Spleen (tissue), 13 donors: ENCODE measurements at places on chromosomes 6 and 20. TPM values are rescaled to one million over a fixed set of nuclear protein-coding genes. Genes with fewer than 3 reads are reported as not detected.

Gene PRICKLE4
- 20.8 TPM for total RNA-seq

Gene TASP1
- 16.4 TPM for total RNA-seq

DNA sequence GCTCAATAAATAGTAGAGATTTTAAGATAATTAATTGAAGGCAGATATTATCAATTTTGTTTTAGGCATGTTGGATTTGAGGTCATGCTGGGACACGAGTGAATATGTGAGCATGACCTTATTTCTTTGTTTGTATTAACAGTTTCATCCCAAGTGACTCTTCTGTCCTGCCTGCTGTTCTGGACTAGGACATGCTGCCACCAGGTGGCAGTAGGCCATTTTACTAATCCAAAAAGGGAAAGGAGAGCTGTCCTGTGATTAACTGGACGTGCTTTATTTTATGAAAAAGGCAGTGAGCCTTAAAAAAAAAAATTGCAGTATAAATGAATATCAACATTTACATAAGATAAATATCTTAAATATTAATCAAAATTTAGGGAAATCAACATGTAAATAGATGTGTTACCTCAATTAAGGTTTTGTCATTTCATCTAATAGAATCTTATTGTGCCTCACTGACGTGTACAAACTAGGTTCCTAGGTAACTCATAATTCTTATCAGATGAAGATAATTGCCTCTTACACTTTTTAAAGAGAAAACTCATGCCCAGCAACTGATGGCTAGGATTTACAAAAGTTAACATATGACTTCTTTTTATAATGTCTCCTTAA, 49.8 kb downstream of the FRK start:
- H3K27me3 ChIP-seq: no peaks in the 10 kb centered on the region
- no peaks in the 10 kb centered on the region for H3K36me3 ChIP-seq
- no peak overlapping the region for H3K4me3 ChIP-seq

- DNase-seq: no peak
- no peak overlapping the region for H3K4me3 ChIP-seq
- peaks cover 23% of the 10 kb centered on the region for H3K4me1 ChIP-seq
Observed at GRCh38 chr6:683742-684440, 9.0 kb downstream of the EXOC2 start.

DNA sequence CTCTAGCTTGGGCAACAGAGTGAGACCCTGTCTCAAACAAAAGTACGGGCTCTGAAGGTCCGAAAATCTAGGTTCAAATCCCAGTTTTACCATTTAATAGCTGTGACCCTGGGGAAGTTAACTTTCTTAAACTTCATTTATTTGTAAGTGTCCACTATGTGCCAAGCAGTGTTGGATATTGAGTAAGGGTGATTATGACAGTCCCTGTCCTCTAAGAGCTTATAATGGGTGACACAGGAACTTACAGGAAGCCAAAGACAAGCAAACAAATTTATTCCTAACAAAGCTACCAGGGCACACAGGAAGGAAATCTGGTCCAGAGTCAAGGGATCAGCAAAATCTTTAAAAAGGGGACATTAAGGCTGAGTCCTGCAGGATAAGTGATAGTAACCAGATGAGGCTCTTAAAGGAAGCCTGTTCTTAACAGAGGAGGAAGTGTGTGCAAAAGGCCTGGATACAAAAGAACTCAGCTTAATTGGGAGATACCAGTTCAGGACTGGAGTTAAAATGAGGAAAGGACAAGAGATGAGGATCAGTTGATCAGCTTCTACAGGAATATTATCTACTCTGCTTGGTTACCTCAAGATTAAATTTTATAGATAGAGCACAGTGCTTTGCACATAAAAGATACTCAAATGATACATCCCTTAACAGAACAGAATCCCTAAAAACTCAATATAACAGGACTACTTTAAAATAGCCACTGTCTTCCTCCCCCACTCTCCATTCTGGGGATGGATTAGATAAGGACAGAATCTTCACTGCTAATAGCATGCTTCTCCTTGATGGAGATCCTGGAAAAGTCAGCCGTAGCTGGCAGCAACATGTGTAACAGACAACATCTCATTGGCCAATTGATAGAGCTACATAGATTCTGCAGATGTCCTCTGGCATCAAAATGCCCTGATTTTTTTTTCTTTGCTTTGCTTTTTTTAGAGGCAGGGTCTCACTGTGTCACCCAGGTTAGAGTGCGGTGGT, 6.1 kb downstream of the SNX3 start:
- peaks cover 99% of the 10 kb centered on the region for H3K4me1 ChIP-seq
- H3K36me3 ChIP-seq: peaks cover 8% of the 10 kb centered on the region
- H3K4me3 ChIP-seq: no peak overlapping the region
- no peak for DNase-seq
- peak overlapping the region; percentile 69 for H3K27ac ChIP-seq
- H3K27me3 ChIP-seq: no peaks in the 10 kb centered on the region

DNA sequence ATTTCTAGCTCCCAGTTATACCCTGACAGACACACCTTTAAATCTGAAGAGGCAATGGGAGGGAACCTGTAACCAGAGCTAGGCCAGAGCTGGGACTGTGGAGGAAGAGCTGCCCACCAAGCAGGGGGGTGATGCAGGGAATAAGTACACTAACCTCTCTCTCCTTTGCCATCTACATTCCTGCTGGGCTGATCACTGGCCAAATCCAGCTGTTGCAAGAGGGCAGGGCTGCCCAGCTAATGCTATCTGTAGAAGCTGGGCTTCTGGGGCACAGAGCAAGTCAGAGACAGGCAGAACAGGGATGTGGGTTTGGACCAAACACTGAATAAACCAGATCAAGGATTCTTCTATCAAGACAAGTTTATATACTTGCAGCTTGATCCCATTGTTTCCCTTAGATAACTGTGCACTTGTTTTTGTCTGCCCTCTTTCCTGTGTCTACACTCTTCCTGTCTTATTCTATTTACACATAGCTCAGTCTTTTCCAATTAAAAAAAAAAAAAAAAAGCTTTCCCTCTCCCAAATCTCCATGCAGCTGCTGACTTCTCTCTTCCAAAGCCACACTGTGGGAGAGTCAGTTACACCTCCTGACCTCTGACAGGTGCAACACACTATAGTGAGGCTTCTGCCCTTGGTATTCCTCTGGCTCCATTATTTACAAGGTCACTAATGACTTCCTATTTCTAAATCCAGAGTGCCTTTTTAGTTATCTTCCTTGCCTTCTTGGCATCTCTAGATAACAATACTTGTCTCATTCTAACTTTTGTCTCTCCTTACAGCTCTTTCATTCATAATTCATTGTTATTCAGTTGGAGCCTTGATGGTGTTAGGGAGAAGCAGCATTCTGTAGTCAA, 43.7 kb downstream of the TRIM38 start:
- no peaks in the 10 kb centered on the region for H3K36me3 ChIP-seq
- no peak for DNase-seq
- H3K27me3 ChIP-seq: no peaks in the 10 kb centered on the region
- H3K27ac ChIP-seq: no peak overlapping the region

DNA sequence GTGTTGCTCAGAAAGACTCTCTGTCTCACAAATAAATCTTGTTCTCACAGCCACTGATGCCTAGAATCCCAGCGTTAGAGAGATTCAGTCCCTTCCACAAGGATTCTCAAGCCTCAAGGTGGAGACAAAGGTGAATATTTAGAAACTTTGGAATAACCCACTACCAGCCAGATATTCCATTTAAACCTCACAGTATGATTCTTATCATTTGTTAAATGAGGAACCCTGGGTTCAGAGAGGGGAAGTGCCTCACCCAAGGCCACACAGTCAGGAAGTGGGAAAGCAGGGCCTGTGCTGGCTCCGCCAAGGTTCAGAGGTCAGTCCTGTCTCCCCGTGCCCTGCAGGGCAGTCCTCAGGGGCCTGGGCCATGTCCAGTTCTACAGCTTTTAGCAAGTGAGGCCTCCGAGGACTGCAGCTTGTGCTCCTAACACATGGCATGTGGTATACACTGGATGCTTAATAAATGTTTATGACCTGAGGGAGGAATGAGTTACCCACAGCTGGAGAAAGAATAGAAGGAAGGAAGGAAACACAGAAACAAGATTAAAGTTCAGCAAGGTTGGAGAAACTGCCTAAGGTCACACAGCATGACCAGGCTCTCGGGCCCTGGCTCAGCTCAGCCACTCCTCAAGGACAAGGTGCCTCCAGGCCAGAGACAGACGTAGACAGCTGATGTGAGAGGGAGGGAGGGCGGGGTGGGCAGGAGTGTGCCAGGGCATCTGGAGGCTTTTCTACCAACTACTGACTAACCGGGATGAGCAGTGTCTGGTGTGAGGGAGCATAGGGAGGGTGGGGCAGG, 3.9 kb upstream of the TGM2 start:
- H3K27ac ChIP-seq: peak overlapping the region; percentile 53
- H3K4me1 ChIP-seq: peaks cover 77% of the 10 kb centered on the region
- no peaks in the 10 kb centered on the region for H3K27me3 ChIP-seq
- H3K4me3 ChIP-seq: no peak overlapping the region
- DNase-seq: peak; percentile 90

GRCh38 chr20:24738981-24739633, 210.0 kb upstream of the CST7 start:
- no peak overlapping the region for H3K4me3 ChIP-seq
- no peaks in the 10 kb centered on the region for H3K36me3 ChIP-seq
- DNase-seq: no peak
- no peaks in the 10 kb centered on the region for H3K27me3 ChIP-seq

GRCh38 chr6:157059781-157060180, 263.5 kb downstream of the TMEM242 start:
- peaks cover 37% of the 10 kb centered on the region for H3K4me1 ChIP-seq
- H3K36me3 ChIP-seq: no peaks in the 10 kb centered on the region
- H3K27me3 ChIP-seq: no peaks in the 10 kb centered on the region
- H3K4me3 ChIP-seq: no peak overlapping the region
- DNase-seq: no peak

- no peak for DNase-seq
- H3K27me3 ChIP-seq: no peaks in the 10 kb centered on the region
- H3K27ac ChIP-seq: no peak overlapping the region
- peaks cover 9% of the 10 kb centered on the region for H3K4me1 ChIP-seq
- no peaks in the 10 kb centered on the region for H3K36me3 ChIP-seq
- H3K4me3 ChIP-seq: no peak overlapping the region
Observed at GRCh38 chr6:31363811-31364210, 6.8 kb upstream of the HLA-B start.

DNA sequence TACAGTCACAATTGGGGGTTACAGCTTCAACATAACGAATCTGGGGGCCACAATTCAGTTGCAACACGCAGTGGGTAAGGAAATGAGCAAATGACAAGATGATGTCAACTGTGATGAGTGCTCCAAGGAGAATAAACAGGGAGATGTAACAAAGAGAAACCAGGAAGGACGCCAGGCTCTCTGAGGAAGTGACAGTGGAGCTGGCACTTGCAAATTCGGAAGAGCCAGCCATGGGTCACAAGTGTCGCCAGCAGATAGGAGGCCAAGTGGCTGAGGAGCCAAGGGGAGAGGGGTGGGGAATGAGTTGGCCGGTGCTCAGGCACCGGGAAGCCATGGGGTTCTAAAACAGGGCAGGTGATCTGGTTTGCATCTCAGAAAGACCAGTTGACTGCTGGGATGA, 136.4 kb downstream of the EYA2 start:
- DNase-seq: no peak
- no peak overlapping the region for H3K4me3 ChIP-seq
- no peaks in the 10 kb centered on the region for H3K4me1 ChIP-seq
- H3K27me3 ChIP-seq: peaks cover 12% of the 10 kb centered on the region

- H3K4me1 ChIP-seq: no peaks in the 10 kb centered on the region
- H3K4me3 ChIP-seq: no peak overlapping the region
- DNase-seq: no peak
- no peaks in the 10 kb centered on the region for H3K27me3 ChIP-seq
- H3K36me3 ChIP-seq: no peaks in the 10 kb centered on the region
Observed at GRCh38 chr6:2133716-2134310, 111.6 kb downstream of the GMDS start.
